ENCODE measurements at places on chromosomes 6 and 20.
A peak's percentile ranks its signal among the peaks of the same experiment; 100 is the strongest.

GRCh38 chr6:99559057-99559456 lies 9.4 kb downstream of the CCNC start:
- no peak overlapping the region for H3K4me3 ChIP-seq
- H3K36me3 ChIP-seq = peaks cover 68% of the 10 kb centered on the region
- no peak overlapping the region for H3K27ac ChIP-seq

DNA sequence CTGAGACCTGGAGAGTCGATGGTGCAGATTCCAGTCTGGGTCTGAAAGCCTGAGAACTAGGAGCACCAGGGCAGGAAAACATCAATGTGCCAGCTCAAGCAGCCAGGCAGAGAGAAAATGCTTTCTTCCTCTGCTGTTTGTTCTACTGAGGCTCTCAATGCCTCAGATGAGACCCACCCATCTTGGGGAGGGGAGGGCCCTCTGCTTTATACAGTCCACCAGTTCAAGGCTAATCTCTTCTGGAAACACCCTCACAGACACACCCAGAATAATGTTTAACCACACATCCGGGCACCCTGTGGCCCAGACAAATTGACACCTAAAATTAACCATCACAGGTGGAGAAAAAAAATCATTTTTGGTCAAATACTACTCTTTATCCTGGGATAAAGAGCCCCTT lies 89.3 kb upstream of the SLC22A23 start:
- H3K4me3 ChIP-seq = no peak overlapping the region
- H3K27me3 ChIP-seq = no peaks in the 10 kb centered on the region
- ATAC-seq = no peak

GRCh38 chr20:53642196-53643030 lies 48.8 kb upstream of the ZNF217 start:
- no peak overlapping the region for H3K4me3 ChIP-seq
- peak overlapping the region; percentile 21 for H3K27ac ChIP-seq
- ATAC-seq = peak; percentile 79
- H3K36me3 ChIP-seq = no peaks in the 10 kb centered on the region
- H3K4me1 ChIP-seq = peaks cover 6% of the 10 kb centered on the region

GRCh38 chr6:150596439-150596838 lies 3.2 kb upstream of the PLEKHG1 start:
- no peak overlapping the region for H3K4me3 ChIP-seq
- H3K27ac ChIP-seq = no peak overlapping the region
- no peaks in the 10 kb centered on the region for H3K36me3 ChIP-seq
- H3K4me1 ChIP-seq = no peaks in the 10 kb centered on the region
- peaks cover under 1% of the 10 kb centered on the region for H3K27me3 ChIP-seq

DNA sequence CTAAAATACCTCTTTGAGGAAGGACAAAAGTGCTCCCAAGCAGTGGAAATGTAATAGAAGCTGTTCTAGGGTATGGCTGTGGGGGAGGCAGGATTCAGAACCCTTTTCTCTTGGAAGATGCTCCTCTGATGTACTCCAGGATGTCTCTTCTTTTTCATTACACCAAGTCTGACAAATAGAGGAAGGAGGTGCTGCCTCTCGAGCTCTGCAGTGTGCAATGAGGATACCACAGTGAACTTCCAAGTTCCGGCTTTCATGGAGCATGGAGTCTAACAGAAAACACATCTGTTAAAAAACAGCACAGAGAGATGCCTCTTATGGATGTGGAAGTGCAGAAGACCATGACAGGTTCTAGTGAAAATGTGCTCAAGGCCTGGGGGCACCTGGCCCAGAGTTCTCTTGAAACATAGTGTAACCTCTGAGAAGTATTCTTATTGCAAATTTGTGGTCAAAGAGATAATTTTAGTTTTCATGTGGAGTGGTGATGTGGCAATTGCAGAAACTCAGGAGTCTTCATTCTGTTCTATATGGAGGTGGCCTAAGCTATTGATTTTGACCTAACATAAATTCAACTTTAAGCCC lies 362.0 kb upstream of the CITED2 start:
- ATAC-seq = no peak
- H3K4me1 ChIP-seq = peaks cover 5% of the 10 kb centered on the region
- no peak overlapping the region for H3K4me3 ChIP-seq
- H3K27ac ChIP-seq = no peak overlapping the region
- H3K27me3 ChIP-seq = no peaks in the 10 kb centered on the region
- no peaks in the 10 kb centered on the region for H3K36me3 ChIP-seq

- H3K4me1 ChIP-seq = peaks cover 96% of the 10 kb centered on the region
- H3K4me3 ChIP-seq = no peak overlapping the region
- H3K36me3 ChIP-seq = peaks cover 3% of the 10 kb centered on the region
Observed at GRCh38 chr20:58395604-58396003, 6.6 kb downstream of the VAPB start.

DNA sequence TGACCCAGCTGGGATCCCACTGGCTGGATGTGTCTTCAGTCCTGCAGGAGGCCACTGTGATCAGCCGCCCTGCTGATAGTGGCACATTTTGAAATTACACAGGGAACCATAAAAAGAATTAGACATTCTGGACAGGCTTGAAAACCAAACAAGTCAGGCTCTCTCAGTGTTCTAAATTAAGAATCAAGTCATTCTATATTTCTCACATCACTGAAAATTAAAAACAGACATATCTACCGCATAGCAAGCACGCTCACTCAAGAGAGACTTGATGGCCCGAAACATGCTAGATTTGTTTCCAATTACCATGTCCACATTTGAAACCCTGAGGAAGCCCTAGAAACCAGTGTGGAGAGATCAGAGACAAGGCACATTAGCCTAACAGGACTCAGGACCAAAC lies 57.7 kb downstream of the NFATC2 start:
- no peaks in the 10 kb centered on the region for H3K27me3 ChIP-seq
- no peak overlapping the region for H3K4me3 ChIP-seq
- ATAC-seq = no peak
- H3K36me3 ChIP-seq = no peaks in the 10 kb centered on the region
- H3K4me1 ChIP-seq = no peaks in the 10 kb centered on the region

GRCh38 chr6:149254253-149254652 lies 63.3 kb upstream of the TAB2 start:
- no peak overlapping the region for H3K4me3 ChIP-seq
- ATAC-seq = no peak
- H3K27me3 ChIP-seq = no peaks in the 10 kb centered on the region
- no peak overlapping the region for H3K27ac ChIP-seq
- no peaks in the 10 kb centered on the region for H3K4me1 ChIP-seq
- no peaks in the 10 kb centered on the region for H3K36me3 ChIP-seq

DNA sequence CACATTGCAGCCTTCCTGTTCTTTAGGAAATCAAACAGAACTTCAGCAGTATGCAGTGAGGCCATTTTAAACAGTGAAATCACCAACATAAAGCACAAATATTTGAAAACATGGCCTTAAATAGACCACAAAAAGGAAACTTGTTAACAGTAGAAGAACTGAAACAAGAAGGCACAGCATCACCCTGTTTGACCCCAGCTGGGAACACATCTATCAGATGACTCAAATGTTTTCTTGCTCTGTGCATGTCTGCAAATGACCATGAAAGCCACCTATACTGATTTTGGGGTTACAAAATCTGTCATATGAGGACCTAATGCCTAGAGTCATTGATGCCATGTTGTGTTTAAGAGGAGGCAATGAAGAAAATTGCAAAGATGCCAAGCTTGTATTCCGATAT lies 123.8 kb upstream of the ADGRF1 start:
- H3K27me3 ChIP-seq = no peaks in the 10 kb centered on the region
- H3K27ac ChIP-seq = no peak overlapping the region
- H3K36me3 ChIP-seq = no peaks in the 10 kb centered on the region
- ATAC-seq = no peak
- no peak overlapping the region for H3K4me3 ChIP-seq

- no peaks in the 10 kb centered on the region for H3K36me3 ChIP-seq
- no peak overlapping the region for H3K4me3 ChIP-seq
- no peak overlapping the region for H3K27ac ChIP-seq
- H3K27me3 ChIP-seq = no peaks in the 10 kb centered on the region
- no peaks in the 10 kb centered on the region for H3K4me1 ChIP-seq
Observed at GRCh38 chr6:36432151-36432671, 10.4 kb downstream of the PXT1 start.

DNA sequence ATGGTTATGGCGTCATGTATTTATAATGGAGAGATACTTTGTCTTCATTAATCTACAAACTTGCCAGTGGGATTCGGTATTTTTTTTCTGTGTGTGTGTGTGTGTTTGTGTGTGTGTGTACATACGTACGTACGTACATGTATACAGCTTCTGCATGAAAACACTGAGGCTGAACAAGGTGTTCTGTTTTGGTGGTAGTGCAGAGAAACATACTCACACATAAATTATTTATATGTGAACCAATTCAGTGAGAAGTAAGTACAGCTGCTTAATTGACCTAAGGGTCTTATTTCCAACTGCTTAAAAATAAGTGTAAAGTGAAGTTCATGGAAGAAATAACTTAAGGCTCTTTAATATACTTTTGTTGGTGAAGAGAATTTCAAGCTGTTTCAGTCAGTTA lies 234.2 kb downstream of the BCKDHB start:
- H3K27me3 ChIP-seq = no peaks in the 10 kb centered on the region
- no peak overlapping the region for H3K27ac ChIP-seq
- H3K36me3 ChIP-seq = no peaks in the 10 kb centered on the region
- no peak overlapping the region for H3K4me3 ChIP-seq
- ATAC-seq = no peak

- H3K4me3 ChIP-seq = no peak overlapping the region
- peaks cover 22% of the 10 kb centered on the region for H3K27me3 ChIP-seq
- no peaks in the 10 kb centered on the region for H3K36me3 ChIP-seq
- H3K4me1 ChIP-seq = no peaks in the 10 kb centered on the region
Observed at GRCh38 chr6:10266061-10266460, 148.8 kb downstream of the TFAP2A start.

- H3K27me3 ChIP-seq = no peaks in the 10 kb centered on the region
- no peak overlapping the region for H3K4me3 ChIP-seq
- H3K36me3 ChIP-seq = no peaks in the 10 kb centered on the region
- no peak for ATAC-seq
Observed at GRCh38 chr6:63887002-63887751, 251.6 kb downstream of the PHF3 start.

GRCh38 chr20:2759603-2760296 lies 40.7 kb downstream of the CPXM1 start:
- no peak overlapping the region for H3K4me3 ChIP-seq
- H3K27me3 ChIP-seq = peaks cover 97% of the 10 kb centered on the region
- no peak for ATAC-seq
- peaks cover 7% of the 10 kb centered on the region for H3K36me3 ChIP-seq

DNA sequence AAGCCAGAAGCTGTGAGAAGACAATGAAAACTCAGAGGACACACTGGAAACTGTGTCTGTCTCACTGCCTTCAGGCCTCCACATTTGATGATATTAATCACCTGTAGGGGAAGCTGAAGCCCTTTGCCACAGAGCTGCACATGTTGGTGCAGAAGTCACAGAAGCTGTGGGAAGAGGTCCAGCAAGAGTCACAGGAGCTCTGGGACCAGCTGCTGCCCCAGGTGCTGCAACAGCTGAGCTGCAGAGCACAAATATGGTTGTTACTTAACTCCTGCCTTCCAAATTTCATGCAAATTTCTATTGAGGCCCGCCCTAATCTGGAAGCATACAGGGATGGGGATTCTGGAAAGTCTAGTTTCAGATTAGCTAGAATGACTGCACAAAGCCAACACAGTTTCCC lies 169.3 kb downstream of the OGFRL1 start:
- no peak overlapping the region for H3K27ac ChIP-seq
- no peak overlapping the region for H3K4me3 ChIP-seq
- no peaks in the 10 kb centered on the region for H3K36me3 ChIP-seq
- ATAC-seq = no peak
- no peaks in the 10 kb centered on the region for H3K27me3 ChIP-seq

DNA sequence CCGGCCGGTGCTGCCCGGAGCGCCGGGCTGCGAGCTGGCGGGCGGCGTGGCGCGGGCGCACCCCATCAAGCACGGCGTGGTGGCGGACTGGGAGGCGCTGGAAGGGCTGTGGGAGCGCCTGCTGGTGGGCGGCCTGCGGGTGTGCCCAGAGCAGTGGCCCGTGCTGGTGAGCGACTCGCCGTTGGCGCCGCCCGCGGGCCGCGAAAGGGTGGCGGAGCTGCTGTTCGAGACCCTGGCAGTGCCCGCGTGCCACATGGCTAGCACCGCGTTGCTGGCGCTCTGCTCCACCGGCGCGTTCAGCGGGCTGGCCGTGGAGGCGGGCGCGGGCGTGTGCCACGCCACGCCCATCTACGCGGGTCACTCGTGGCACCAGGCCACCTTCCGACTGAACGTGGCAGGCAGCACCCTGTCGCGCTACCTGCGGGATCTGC lies 517 bp downstream of the ACTL10 start:
- peak overlapping the region; percentile 69 for H3K4me3 ChIP-seq
- peak; percentile 29 for ATAC-seq
- no peaks in the 10 kb centered on the region for H3K36me3 ChIP-seq
- H3K27me3 ChIP-seq = no peaks in the 10 kb centered on the region

GRCh38 chr6:57147401-57147800 lies 24.7 kb upstream of the BAG2 start:
- no peaks in the 10 kb centered on the region for H3K27me3 ChIP-seq
- peaks cover 62% of the 10 kb centered on the region for H3K36me3 ChIP-seq
- H3K4me1 ChIP-seq = no peaks in the 10 kb centered on the region
- no peak overlapping the region for H3K27ac ChIP-seq

GRCh38 chr6:6224933-6225486 lies 95.5 kb downstream of the F13A1 start:
- H3K4me1 ChIP-seq = no peaks in the 10 kb centered on the region
- no peak for ATAC-seq
- H3K27ac ChIP-seq = no peak overlapping the region
- H3K36me3 ChIP-seq = no peaks in the 10 kb centered on the region
- H3K4me3 ChIP-seq = no peak overlapping the region

GRCh38 chr20:52905241-52905994 lies 66.7 kb upstream of the TSHZ2 start:
- no peaks in the 10 kb centered on the region for H3K36me3 ChIP-seq
- ATAC-seq = no peak
- H3K27ac ChIP-seq = no peak overlapping the region
- H3K4me1 ChIP-seq = no peaks in the 10 kb centered on the region
- no peak overlapping the region for H3K4me3 ChIP-seq

DNA sequence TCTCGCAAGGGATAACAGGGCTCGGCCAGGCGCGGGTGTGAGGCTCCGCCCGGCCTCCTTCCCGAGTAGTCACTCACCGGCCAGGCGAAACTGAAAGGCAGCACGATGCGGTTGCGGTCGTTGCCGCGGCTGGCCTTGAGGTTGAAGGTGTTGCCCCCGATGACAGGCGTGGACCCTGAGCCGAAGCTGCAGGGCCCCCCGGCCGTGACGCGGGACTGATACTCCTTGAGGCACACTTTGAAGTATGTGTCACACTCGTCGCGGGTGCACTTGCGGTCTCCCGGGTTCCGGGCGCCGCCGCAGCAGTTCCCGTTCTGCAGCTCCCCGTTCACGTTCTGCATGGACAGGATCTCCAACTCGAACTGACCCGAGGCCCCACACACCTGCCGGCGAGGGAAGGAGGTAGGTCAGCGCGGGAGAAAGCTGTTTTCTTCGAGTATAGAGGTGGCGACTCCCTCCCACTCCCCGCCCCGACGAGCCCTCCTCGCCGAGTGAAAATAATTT lies 1.1 kb downstream of the JAG1 start:
- peak overlapping the region; percentile 96 for H3K27ac ChIP-seq
- peaks cover 9% of the 10 kb centered on the region for H3K36me3 ChIP-seq
- H3K4me3 ChIP-seq = peak overlapping the region; percentile 89
- no peak for ATAC-seq

All from gastroesophageal sphincter (tissue), 4 donors.